Immature natural killer cell (primary cell): ENCODE measurements at places on chromosomes 6 and 20. TPM values are rescaled to one million over a fixed set of nuclear protein-coding genes. Genes with fewer than 3 reads are reported as not detected.

The ARHGAP40 gene
- polyA plus RNA-seq, result not detected

The SYNE1 gene
- 27.9 TPM for polyA plus RNA-seq

The CCN6 gene
- polyA plus RNA-seq, result not detected

The LCA5 gene
- polyA plus RNA-seq, result not detected

The RHAG gene
- polyA plus RNA-seq, result not detected

The GATA5 gene
- not detected for polyA plus RNA-seq

The TMEM170B gene
- polyA plus RNA-seq, result 0.59 TPM

The SAPCD1 gene
- polyA plus RNA-seq, result not detected

The TTK gene
- not detected for polyA plus RNA-seq

The TINAG gene
- polyA plus RNA-seq, result not detected

GRCh38 chr20:62716198-62716940 is 7.7 kb downstream of the NTSR1 start:
- H3K27ac ChIP-seq, result peak overlapping the region; percentile 86
- H3K27me3 ChIP-seq, result peaks cover 6% of the 10 kb centered on the region
- H3K4me1 ChIP-seq, result peaks cover 12% of the 10 kb centered on the region
- DNase-seq, result peak; percentile 50
- peak overlapping the region; percentile 34 for H3K4me3 ChIP-seq

- DNase-seq, result no peak
- H3K4me1 ChIP-seq, result no peaks in the 10 kb centered on the region
- H3K36me3 ChIP-seq, result no peaks in the 10 kb centered on the region
- no peak overlapping the region for H3K4me3 ChIP-seq
- H3K27me3 ChIP-seq, result no peaks in the 10 kb centered on the region
Observed at GRCh38 chr6:147904416-147904815, 395.9 kb downstream of the SAMD5 start.

DNA sequence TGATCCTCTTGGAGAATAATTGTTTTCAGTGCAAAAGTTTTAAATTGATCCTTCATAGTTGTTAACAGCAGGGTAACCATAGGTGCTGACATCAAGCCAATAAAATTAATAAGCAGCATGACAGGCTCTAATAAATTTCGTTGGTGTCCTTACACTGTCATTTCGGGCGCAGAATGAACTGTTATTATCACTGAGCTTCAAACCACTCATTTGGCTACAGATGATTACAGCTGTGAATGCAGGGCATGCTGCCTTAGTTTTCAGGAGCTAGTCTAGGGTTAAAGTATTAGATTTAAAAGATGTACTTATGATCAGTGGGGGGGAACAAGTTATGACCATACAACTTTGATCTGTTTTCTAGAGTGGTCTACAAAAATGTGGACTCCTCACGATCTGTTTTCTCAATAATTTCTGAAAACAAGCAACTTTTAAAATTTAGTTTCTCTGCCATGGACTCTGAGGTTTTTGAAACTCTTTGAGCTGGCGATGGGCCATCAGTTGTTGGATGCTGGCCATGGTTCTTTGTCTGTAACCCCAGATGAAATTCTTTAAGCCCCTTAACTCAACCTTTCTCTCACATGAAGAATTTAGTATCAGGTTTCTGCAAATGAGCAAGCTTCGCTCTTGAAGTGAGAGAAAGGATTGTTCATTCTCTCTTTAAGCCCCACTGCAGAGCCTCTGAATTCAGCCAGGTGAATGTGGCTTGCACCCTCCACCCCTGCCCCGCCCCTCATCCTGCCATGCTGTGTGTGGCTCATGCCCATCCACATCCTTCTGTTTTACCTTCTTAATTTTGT is 99.1 kb upstream of the MTHFD1L start:
- DNase-seq, result no peak
- no peak overlapping the region for H3K27ac ChIP-seq
- no peaks in the 10 kb centered on the region for H3K36me3 ChIP-seq
- no peaks in the 10 kb centered on the region for H3K27me3 ChIP-seq
- no peak overlapping the region for H3K4me3 ChIP-seq

DNA sequence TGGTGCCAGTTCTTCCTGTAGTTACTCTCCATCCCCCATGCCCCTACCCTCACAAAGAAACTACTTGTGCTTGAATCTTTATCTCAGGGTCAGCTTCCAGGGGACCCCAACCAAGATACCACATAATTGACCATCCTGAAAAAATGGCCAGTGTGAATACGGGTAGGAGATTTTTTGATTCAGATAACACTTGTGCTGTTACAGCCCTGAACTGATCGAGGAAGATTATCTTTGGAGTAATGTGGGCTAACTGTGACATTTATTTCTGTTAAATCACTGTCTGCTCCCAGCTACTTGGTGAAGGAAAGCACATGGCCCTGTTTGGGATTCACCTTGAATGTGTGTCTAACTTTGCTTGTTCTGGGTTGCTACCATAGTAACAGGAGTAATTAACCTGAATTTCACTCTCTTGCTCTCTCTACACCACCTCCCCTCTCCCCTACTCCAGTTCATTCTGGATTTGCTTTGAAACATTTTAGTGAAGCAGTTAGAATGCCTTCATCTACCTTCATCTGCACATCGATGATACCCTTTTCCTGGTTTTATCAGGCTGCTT is 219.6 kb upstream of the CHD6 start:
- H3K27ac ChIP-seq, result no peak overlapping the region
- no peaks in the 10 kb centered on the region for H3K36me3 ChIP-seq
- DNase-seq, result no peak
- no peaks in the 10 kb centered on the region for H3K4me1 ChIP-seq
- no peak overlapping the region for H3K4me3 ChIP-seq

- H3K27me3 ChIP-seq, result peaks cover 3% of the 10 kb centered on the region
- H3K4me1 ChIP-seq, result no peaks in the 10 kb centered on the region
- no peak overlapping the region for H3K27ac ChIP-seq
- peaks cover 12% of the 10 kb centered on the region for H3K36me3 ChIP-seq
Observed at GRCh38 chr6:3136292-3137011, 17.9 kb downstream of the BPHL start.

- no peak overlapping the region for H3K27ac ChIP-seq
- H3K4me3 ChIP-seq, result no peak overlapping the region
- H3K27me3 ChIP-seq, result no peaks in the 10 kb centered on the region
- no peaks in the 10 kb centered on the region for H3K36me3 ChIP-seq
Observed at GRCh38 chr6:78810146-78810545, 57.2 kb upstream of the IRAK1BP1 start.

GRCh38 chr20:24469116-24469893 is at the start of gene SYNDIG1:
TSS of gene SYNDIG1 (plus strand) at chr20:24469629. CDS start at chr20:24543098, 73,469 bp downstream.
- H3K36me3 ChIP-seq, result no peaks in the 10 kb centered on the region
- H3K4me3 ChIP-seq, result no peak within 1 kb of the TSS
- no peaks in the 10 kb centered on the region for H3K4me1 ChIP-seq
- no peak within 1 kb of the TSS for H3K27ac ChIP-seq
- DNase-seq, result no peak

DNA sequence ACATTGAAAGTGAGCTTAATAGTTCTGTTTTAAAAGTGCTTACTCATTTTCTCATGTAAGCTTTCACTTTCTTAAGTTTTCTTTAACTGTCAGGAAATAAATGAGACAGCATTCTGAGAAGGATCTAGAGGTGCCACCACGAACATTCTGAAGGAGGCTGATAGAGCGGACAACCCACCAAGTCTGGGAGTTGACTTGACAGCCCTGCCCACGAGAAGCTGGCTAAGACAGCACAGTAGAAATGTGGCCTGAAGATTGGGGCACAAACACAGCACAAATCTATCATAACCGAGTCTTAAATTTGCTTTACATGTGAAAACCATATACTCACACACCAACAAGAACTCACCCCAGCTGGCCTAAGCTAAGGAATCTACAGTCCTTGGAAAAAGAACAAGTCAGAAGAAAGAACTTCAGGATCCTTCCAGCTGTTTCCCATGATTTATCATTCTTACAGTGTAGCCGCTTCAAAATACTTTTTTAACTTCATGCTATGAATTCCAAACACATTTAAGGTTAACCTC is 144.2 kb upstream of the TNFAIP3 start:
- peak overlapping the region; percentile 29 for H3K4me3 ChIP-seq
- DNase-seq, result peak; percentile 62
- H3K4me1 ChIP-seq, result peaks cover 25% of the 10 kb centered on the region
- peaks cover 3% of the 10 kb centered on the region for H3K36me3 ChIP-seq
- H3K27me3 ChIP-seq, result peaks cover 8% of the 10 kb centered on the region

DNA sequence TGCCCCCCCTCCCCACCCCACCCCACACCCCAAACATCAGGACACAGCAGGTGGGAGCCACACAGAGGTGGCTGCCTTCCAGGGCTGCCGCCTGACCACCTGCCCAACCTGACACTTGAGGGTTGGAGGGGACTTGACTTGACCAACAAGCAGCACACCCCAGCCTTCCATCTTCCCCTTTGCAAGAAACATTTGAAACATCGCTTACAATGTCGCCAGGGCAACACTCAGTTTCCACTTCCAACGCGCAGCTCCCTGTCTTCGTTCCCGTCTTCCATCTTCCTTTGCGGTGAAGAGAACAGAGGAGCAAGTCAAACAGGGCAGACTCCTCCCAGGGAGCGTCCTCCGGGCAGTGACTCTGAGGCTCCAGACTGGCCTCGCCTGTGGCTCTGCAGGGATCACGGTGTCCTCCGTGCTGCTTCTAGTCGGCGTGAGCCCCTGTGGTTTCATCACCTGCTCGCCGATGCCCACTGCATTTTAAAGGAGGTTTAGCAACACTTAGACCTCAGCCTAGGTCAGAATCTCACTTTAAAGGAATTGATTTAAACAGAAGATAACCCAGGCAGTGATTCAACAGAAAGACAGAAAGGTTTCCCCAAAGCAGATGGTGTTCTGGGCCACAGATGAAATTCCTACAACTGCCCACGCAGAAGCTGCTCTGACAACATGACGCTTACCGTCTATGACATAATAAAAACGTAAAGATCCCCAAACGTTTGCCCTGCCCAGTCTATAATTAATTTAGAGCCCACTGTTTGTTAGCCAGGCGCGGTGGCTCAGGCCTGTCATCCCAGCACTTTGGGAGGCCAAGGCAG is 130.8 kb downstream of the TAF4 start:
- DNase-seq, result no peak
- H3K4me3 ChIP-seq, result no peak overlapping the region
- no peak overlapping the region for H3K27ac ChIP-seq

DNA sequence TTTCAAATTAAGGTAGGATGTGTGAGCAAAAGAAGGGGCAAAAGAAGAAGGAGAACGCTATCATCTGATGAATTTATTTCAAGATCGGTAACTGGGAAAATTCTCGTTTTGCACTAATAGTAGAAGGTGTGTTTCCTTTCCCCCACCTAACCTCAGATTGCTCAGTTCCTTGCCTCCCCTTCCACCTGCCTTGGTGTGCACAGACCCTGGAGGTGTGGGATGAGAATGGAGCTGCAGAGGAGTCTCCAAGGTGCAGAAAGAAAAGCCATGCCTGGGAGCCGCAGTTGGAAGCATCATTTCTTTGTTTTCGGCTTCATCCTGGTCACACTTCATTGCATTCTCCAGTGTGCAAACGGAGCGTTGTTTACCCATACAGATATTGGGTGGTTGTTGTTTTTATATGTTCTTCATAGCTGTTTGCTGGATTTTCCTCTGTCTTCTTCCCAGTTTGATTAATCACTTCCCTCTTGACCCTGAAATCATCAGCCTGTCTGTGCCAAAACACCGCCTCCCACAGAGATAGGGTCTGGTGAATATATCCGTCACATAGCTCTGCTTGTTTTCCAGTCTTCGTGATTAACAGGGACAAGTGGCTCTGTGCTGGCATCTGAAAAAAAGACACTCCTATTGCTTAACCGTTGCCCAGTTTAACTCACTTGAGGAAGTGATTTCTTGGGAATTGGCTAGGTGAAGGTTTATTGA is 40.2 kb upstream of the NEDD9 start:
- H3K27ac ChIP-seq, result no peak overlapping the region
- peaks cover 19% of the 10 kb centered on the region for H3K36me3 ChIP-seq
- no peak overlapping the region for H3K4me3 ChIP-seq

GRCh38 chr6:16174416-16175078 is 45.7 kb downstream of the MYLIP start:
- peaks cover 57% of the 10 kb centered on the region for H3K4me1 ChIP-seq
- H3K27ac ChIP-seq, result peak overlapping the region; percentile 86
- no peaks in the 10 kb centered on the region for H3K36me3 ChIP-seq
- H3K27me3 ChIP-seq, result peaks cover 2% of the 10 kb centered on the region
- H3K4me3 ChIP-seq, result peak overlapping the region; percentile 63
- no peak for DNase-seq

- H3K27me3 ChIP-seq, result no peaks in the 10 kb centered on the region
- no peak for DNase-seq
- peaks cover 7% of the 10 kb centered on the region for H3K36me3 ChIP-seq
- no peak overlapping the region for H3K27ac ChIP-seq
- peaks cover 1% of the 10 kb centered on the region for H3K4me1 ChIP-seq
- no peak overlapping the region for H3K4me3 ChIP-seq
Observed at GRCh38 chr6:131290955-131291354, 155.7 kb downstream of the AKAP7 start.

- H3K27me3 ChIP-seq, result no peaks in the 10 kb centered on the region
- peak overlapping the region; percentile 21 for H3K4me3 ChIP-seq
- H3K27ac ChIP-seq, result peak overlapping the region; percentile 78
- DNase-seq, result no peak
- peaks cover 77% of the 10 kb centered on the region for H3K4me1 ChIP-seq
Observed at GRCh38 chr6:152587473-152587872, 49.7 kb downstream of the SYNE1 start.

GRCh38 chr6:13281686-13282085 is 46.7 kb downstream of the TBC1D7 start:
- H3K36me3 ChIP-seq, result peaks cover 8% of the 10 kb centered on the region
- H3K4me1 ChIP-seq, result no peaks in the 10 kb centered on the region
- H3K27ac ChIP-seq, result no peak overlapping the region
- H3K4me3 ChIP-seq, result no peak overlapping the region

- H3K27me3 ChIP-seq, result no peaks in the 10 kb centered on the region
- no peak overlapping the region for H3K4me3 ChIP-seq
- H3K36me3 ChIP-seq, result no peaks in the 10 kb centered on the region
Observed at GRCh38 chr6:113363866-113364265, 493.3 kb upstream of the MARCKS start.

DNA sequence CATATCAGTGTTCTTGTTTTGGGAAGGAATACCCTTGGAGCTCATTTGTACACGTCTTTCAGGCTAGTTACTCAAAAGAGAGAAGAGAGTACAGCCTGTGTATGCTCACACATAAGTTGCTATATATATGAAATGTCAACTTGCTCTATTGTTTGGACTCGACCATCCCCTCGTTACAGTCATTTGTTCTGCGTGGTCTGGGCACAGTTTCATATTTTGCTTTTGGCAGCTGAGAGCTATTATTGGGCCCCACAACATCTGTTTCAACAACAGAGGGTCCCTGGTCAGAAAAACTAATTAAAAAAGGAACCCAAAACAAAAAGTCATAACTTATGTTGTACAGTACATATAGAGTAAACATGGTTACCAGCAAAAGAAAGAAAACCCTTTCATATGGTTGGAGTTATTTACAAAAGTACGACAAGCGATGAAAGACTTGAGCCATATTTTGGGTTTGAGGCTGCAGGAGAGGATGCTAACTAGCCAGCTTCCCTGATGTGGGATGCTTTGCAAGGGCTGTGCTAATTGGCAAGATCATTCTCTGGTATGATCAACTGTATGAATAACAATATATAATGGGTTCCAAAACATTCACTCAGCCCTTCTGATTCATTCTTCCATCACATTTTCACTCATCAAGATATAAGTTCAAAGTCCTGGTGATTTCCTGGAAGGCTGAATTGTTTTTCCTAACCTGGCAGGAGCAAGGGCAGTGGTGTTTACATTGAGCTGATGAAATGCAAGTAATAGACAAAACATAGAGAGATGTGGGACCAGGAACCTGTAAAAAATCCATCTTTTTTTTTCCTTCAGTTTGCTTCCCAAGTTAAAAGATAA is 137.9 kb downstream of the RPS12 start:
- H3K4me3 ChIP-seq, result no peak overlapping the region
- no peak for DNase-seq
- H3K27ac ChIP-seq, result no peak overlapping the region
